Activated CD4-positive, alpha-beta T cell treated with anti-CD3 and anti-CD28 coated beads, Interleukin-2, Interleukin-6, amounts not matched to agents 100 ng/mL and 50 ng/mL, durations not matched to agents 16 hours and 8 hours (primary cell): ENCODE measurements at places on chromosomes 7 and 10.

GRCh38 chr10:94294168-94294567, 68.6 kb downstream of the NOC3L start:
- DNase-seq, result no peak

DNA sequence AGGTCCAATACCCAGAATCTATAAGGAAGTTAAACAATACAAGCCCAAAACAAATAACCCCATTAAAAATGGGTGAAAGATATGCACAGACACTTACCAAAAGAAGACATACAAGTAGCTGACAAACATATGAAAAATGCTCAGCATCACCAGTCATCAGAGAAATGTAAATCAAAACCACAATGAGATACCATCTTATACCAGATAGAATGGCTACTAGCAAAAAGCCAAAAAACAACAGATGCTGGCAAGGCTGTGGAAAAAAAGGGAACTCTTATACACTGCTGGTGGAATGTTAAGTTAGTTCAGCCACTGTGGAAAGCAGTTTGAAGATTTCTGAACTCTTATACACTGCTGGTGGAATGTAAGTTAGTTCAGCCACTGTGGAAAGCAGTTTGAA, 331.1 kb downstream of the KIF20B start:
- no peak for DNase-seq

DNA sequence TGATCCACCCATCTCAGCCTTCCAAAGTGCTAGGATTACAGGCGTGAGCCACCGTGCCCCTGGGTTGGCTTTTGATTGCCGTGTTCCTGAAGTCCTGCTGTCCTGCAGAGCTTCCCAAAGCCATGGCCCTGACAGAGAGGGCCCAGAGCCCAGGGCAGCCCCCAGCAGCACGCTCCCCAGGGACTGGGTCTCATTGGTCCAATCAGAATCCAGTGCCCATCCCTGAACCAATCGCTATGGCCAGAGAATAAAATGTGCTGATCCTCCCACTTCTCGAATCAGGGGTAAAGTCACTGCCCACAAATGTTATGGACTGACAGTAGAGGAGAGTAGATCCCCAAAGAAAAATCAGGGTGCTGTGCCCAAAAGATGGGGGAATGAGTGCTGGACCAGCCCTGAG, 5.0 kb upstream of the C10orf105 start:
- no peak for DNase-seq

DNA sequence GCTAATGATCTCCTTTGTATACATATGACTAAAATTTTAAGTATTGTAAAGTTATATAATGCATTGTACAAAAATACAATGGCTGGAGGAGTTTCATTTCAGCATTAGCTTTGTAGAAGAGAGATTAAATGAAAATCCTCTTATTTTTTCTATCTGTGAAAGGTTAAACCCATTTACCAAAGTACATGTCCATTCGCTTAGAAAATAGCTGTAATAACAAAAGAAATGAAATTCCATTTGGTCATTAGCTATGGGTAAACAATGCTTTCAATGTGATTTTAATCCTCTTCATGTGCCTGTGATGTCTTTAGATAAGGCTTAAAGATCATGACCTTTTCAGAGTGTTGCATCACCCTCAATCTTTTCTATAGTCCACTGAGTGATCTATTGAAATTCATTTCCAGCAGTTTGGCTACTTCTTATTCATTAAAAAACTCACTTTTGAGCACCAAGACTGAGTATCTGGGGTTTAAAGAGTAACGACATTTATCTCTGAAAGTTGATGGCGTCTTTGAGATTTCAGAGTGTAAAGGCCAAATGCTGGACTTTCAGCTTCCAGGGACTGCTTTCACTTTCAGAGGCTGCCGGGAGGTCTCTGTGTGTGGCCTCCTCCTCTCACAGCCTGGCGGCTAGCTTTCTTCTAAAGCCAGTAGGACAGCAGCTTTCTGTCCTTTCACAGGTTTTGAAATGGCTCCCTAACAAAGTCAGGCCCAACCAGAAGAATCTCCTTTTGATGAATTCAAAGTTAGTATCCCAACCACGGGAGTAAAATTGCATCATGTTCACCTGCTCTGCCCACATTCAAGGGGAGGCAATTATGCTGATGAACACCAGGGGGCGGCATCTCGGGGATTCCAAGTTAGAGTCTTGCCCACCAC, 701.4 kb upstream of the COBL start:
- DNase-seq, result peak; percentile 44

DNA sequence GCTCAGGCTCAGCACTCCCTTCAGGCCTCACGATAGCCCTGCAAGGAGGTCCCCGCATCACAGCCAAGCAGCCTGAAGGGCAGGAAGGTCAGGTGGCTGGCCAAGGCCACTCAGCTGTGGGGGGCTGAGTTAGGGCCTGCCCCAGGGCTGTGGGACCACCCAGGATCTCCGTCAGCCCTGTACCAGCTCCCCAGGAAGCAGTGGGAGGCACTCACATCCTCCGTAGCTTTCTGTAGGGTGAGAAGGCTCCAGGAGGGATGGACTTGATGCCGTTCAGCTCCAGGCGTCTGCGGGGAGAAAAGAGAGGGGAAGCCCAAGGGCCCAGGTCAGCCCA, 125.9 kb downstream of the SLIT1 start:
- no peak for DNase-seq

DNA sequence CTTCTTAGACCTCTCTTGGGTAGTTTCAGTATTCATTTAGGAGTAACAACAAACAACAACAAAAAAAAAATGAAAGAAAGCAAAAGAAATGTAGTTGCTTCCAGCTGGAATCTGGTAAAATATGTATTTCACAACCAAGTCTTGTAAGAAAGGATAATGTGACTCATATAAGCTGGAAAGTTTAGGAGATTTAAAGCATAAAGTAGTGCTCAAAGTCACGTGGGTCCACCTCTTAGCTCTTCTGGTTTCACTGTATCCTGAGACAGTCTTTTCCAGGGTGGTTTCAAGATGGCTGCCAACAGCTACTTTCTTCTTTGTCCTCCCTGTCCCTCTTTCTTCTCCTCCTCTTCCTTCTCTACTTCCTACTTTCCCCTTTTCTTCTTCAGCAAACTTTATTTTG, 69.5 kb upstream of the CDK13 start:
- no peak for DNase-seq

- DNase-seq, result peak; percentile 11
Observed at GRCh38 chr7:32037650-32038198, 32.5 kb downstream of the PDE1C start.

GRCh38 chr7:131164025-131164925, 163.4 kb upstream of the MKLN1 start:
- DNase-seq, result no peak

DNA sequence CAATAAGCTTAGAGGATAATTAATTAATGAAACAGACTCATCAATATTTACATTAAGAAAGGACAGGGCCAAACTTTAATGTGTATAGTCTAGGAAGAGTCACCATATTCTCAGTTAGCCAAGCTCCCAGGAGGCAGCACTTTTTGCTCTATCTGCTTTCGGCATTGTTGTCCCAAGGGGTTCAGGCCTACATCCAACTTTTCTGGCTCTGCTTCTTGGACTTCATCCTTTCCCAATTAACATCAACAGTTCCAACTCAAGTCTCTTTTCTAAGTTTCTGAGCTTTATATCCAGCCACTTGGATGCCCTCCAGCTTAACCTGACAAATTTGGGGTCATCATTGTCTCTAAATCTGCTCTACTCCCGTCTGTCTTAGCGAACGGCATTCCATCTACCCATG, 42.8 kb downstream of the GLI3 start:
- no peak for DNase-seq

DNA sequence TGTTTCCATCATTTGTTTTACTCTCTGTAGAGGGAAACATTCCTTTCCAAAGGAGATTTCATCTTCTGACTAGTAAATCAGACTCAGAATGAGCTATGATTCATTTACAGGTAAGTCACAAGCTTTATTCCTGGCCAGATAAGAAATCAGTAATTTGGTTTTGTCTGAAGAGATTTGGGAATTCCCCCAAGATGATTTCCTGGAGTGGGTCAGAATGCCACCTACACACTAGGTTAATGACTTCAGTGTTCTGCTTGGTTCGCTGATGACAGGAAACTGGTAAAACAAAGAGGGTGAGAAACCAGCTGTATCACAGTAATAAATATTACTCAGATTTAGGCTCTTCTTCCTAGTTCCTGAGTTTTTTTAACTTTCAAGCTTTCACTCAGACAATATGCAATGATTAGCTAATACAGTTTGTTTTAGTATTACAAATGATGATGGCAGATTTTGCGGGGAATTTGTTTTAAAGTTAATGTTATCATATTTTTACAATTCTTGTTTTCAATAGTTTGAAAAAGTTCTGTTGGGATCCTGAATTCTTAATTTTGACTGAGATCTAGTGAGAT, 8.3 kb upstream of the ASZ1 start:
- DNase-seq, result peak; percentile 60

DNA sequence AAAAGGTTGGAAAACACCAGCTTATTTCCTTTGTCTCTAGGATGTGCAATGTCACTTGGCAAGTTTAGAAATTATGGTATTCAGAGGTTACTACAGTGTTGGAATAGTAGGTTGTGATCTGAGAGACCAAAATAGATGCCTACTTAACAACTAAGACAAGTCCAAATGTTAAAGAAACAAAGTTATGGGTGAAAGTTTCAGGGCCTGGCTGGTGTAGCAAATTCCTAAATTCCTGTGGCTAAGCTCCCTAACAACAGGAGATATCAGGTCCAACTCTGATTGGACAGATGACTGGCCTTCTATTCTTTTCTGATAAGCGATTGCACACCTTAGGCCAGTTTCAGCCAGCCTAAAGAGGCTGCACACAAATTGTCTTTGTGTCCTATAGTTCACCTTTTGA, 873.5 kb downstream of the REEP3 start:
- no peak for DNase-seq

- DNase-seq, result peak; percentile 81
Observed at GRCh38 chr10:11225935-11226334, 208.3 kb downstream of the CELF2 start.

GRCh38 chr10:33401300-33401699, 66.8 kb upstream of the NRP1 start:
- no peak for DNase-seq
